ENCODE measurements at places on chromosomes 6 and 20.

- no peak for DNase-seq
These were observed 394.5 kb downstream of the PLCB1 start for GRCh38 chr20:8526610-8527009.

- no peak for DNase-seq
These were observed 19.2 kb downstream of the JAG1 start for GRCh38 chr20:10654630-10655029.

- no peak for DNase-seq
These were observed 979 bp upstream of the SOD2 start for GRCh38 chr6:159693894-159694545.

GRCh38 chr6:17149571-17149970, 47.7 kb downstream of the STMND1 start:
- DNase-seq: no peak

DNA sequence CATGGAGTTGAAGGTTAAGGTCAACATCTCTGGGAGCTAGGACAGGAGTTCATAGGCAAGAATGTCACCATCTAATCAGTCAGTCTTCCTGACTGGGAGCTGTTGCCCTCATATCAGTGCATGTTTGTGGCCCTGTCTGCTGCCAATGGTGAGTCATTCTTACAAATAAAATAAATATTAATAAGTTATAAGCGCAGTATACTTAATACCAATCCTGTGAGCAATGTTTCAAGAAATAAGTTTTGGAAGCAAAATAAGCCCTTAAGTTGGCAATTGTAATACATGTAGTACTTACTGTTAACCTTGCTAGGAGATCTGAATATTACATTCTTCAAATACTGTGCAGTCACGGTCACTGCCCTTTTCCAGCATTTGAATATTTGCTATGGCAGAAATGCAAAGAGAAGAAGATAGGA, 20.2 kb upstream of the MDGA1 start:
- DNase-seq: no peak

- DNase-seq: no peak
These were observed 95.9 kb upstream of the JAG1 start for GRCh38 chr20:10769700-10770099.

DNA sequence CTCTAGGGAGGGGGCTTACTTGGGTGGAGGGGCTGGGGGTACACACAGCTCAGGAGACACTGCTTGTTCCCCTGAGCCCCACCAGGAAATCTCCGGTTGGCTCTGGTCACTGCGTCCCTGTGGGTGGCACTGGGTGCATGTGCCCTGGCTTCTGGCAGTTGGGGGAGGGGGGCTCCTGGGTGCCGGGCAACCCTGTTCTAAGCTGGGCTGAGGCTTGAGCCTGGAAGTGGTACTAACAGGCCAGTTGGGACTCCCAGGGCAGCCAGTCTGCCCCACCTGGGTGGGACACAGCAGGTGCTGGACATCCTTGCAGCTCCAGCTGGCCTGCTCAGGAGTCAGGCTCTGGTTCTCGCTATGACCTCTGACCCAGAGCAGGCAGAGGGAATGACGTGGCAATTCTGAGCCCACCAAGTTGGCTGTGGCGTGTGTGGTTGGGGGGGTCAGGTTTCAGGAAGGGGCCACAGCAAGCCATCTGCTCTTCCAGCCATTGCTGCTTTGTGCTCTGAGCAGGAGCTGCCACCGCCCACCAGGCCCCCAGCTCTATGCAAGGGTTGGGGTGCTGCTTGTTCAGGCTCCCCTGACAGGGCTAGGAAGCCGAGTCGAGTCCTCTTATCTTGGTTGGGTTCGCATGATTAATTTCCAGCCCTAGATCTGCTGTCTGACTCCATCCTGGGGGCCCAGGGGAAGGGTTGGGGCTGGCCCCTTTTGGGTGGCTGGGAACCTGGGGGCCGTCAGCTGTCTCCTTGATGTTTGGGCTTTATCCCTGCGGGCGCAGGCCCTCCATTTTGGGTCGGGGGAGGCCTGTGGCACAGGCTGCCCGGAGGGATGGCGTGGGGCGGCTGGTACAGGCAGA, 590 bp downstream of the C20orf204 start:
- no peak for DNase-seq

GRCh38 chr20:5504061-5504739, 187.4 kb upstream of the PROKR2 start:
- peak; percentile 9 for DNase-seq

GRCh38 chr20:22447447-22447778, 137.0 kb downstream of the FOXA2 start:
- no peak for DNase-seq

- no peak for DNase-seq
These were observed 41.0 kb downstream of the PSMB9 start for GRCh38 chr6:32895006-32895345.

- DNase-seq: no peak
These were observed 73.2 kb downstream of the BCKDHB start for GRCh38 chr6:80179695-80180094.

Data from thoracic aorta (tissue), 2 donors.